Activated T-cell treated with anti-CD3 and anti-CD28 coated beads, Interleukin-2, amount 50 U/mL, for 72 hours (primary cell): ENCODE measurements at places on chromosomes 5 and 9.

DNA sequence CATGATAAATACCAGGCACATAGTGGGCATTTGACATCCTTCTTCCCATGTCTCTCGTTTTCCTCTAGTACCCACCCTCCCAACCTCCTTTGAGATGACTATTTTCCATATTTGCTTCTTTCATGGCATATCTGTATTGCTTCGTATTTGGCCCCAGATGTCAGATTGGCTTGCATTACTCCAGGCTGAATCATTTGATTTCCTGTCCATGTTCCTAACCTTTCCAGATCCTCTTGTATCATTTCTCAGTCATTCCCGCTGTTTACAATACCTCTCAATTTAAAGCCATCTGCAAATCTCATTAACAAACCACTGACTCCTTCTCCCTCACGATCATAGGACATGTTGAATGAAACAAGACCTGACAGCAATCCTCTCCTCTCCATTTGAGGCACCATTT lies 19.9 kb downstream of the MTX3 start:
- no peak for DNase-seq

- no peak for DNase-seq
Observed at GRCh38 chr5:31300501-31300900, 107.0 kb downstream of the CDH6 start.

DNA sequence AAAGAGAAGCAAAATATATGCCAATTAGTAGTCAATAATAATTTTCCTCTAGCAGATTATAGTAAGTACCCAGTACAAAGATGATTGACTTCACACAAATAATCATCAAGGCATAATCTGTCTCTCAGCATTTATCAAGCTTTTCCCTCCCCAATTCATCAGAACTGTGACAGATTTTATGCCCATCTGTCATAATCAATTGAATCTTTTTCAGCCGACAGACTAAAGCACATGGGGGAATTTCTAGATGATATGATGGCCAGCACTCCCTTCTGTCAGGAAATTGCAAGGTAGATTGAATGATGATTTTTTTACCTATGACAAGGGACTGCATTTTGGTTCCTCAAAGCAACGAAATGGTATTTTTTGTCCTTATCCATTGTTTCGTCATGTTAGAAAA lies 227.1 kb upstream of the CYLC2 start:
- DNase-seq: no peak

DNA sequence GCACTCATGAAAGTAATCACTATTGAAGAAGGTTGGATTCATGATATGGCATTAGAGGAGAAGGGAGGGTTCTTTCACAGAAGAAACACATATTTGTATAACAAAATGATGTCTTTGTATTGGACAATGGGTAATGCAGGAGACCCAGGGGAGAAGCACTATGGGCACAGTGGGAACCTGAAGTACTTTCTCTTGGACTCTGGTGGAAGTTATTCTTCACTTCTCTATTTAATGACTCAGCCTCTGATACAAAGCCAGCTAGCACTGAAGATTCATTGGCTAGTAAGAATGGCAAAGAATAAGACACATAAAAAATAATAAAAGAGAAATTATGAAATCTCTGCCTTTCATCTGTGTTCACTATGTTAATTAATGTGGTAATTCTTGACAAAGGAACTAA lies 149.9 kb upstream of the PRR16 start:
- DNase-seq: no peak

DNA sequence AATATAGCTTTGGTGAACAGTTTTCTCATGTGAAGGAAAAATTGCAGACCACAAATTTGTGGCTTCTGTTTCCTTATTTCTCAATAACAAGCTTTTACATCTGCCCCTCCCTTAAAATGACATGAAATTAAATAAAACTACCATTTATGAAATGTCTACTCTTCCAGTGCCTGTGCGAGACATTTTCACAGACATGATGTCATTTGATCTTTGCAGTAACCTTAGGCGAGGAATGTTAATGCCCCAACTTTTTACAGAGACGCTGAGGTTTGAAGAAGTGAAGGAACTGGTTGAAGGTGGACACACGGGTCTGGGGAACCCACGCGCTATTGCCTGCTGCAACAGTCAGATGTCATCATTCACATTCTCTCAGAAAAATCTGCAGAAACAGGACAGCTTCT lies 61.5 kb downstream of the OSTF1 start:
- no peak for DNase-seq

DNA sequence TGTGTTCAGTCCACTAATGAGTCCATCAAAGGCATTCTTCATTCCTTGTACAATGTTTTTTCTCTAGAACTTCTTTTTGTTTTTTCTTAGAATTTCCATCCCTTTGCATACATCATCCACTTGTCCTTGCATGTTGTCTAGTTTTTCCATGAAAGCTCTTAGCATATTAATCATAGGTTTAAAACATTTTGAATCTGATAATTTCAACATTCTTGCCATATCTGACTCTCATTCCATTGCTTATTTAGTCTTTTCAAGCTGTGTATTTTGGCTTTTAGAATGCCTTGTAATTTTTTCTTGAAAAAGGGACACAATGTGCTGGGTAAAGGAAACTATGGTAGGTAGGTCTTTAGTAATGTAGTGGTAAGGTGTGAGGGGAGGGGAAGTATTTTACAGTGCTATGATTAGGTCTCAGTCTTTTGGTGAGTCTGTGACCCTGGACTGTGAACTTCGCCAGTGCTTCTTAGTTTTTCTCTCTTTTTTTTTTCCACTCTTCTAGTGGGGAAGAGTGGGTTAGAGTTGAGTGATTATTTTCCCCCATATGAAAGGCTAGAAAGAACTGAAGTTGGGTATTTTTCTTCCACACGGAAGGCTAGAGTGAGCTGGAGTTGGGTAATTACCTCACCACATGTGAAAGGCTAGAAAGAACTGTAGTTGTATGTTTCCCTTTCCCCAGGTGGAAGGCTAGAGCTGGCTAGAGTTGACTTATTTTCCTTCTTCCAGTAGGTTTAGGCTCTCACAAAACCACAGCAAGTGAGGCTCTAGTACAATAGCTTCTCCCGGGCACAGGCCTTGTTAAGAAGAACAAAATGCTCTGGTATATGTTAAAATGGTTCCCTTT lies 172.1 kb downstream of the SNX18 start:
- DNase-seq: no peak

DNA sequence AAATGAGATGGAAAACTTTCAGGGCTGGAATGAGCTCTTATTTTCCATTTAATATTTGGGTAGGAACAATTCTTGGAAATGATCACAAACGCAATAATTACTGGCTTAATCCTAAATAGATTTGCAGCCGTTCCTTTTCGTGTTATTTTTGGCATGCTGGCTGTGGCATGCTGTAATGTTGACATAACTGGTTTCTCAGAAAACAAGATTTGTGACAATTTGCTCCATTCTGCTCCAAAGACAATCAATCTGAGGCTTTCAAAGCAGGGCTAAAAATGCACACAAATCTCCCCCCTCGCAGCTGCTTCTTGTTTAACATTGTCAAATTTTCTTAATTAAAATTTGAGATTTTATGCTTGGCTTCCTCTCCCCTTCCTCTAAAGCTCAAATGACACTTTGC lies 151.2 kb downstream of the TTC39B start:
- DNase-seq: no peak

- DNase-seq: no peak
Observed at GRCh38 chr5:137564398-137564961, 65.4 kb upstream of the SPOCK1 start.

DNA sequence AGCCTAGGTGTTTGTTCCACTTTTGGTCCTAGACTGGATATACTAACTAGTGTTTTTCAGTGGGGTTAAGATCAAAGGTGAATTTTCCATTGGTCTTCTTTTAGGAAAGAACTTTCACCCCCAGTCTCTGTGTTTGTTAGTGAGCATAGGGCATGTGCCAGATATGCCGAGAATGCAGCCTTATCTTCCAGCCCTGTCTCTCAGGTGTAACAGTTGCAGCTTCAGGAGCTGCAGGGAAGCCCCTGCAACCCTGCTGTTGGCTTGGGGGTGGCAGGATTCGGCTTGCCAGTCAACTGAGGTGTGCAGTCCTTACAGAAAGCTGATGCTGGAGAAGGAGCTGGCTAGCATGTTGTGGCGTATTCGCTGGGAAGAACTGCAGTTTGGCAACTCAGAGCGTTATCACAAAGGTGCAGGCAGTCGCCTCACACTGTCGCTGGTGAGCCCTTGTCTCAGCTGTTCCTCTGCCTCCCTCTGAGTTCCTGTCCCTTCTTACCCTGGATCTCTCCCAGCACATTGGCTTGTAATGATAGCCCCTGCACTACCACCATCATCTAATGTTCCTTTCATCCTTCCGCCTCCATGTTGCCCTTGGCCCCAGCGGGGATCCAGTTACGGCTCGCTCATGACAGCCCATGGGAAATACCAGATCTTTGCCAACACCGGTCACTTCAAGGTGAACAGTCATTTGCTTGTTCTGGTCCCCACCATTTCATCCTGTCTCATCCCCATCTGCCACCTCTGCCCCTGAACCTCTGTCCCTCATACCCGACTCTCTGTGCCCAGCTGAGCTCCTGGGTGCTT lies 10.1 kb downstream of the NPR2 start:
- no peak for DNase-seq

DNA sequence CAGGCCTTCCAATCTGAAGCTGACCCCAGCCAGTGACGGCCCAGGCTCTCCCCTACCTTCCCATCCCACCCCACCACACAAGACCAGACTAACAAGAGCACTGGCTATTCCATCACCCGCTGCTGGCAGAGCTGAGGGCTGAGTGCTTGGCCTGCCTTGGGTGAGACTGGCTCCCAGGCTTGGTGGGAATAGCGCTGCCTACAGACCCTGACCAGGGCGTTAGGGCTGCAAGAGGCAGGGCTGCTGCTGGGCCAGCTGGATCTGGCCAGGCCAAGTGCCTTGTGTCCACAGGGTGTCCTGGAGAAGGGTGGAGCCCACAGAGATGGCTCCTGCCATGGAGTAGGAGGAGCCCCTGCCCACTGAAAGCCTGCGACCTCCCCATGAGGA lies 31.6 kb upstream of the ANGPTL2 start:
- no peak for DNase-seq

GRCh38 chr9:89923961-89924504 lies 319.2 kb downstream of the GADD45G start:
- DNase-seq: peak; percentile 77

DNA sequence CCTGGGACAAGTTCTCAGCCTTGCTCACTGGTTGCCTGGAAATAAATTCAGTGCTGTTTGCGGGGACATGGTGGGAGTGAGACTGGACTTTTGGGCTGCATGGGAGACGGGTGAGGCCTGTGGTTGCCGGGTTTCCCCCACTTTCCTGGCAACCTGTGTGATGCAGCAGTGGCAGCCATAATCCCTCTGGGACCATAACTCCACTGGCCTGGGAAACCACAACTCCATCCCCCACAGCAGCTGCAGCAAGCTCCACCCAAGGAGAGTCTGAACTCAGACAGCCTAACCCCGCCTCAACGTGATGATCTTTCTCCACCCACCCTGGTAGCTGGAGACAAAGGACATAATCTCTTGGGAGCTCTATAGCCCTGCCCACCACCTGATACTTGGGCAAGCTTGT lies 349.9 kb downstream of the PIK3R1 start:
- no peak for DNase-seq

- DNase-seq: no peak
Observed at GRCh38 chr5:54725391-54726280, 208.1 kb downstream of the SNX18 start.

DNA sequence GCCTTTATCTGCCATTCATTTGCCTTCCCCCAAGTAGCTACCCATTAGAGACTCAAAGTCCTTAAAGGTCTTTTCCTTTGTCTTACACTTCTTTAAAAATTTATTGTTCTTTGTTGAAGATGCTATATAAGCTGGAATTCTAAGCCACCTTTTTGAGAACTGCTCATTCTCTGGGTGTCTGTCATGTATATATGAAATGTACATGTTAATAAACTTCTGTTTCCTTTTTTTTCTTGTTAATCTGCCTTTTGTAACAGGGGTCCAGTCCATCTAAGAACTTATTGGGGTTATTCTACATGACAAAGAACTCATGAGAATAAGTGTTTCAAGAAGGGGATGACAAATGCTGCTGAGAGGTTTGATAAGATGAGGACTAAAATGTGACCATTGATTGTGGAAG lies 41.5 kb downstream of the PCDHAC2 start:
- no peak for DNase-seq

- DNase-seq: no peak
Observed at GRCh38 chr5:178416919-178417318, 173.3 kb downstream of the COL23A1 start.

DNA sequence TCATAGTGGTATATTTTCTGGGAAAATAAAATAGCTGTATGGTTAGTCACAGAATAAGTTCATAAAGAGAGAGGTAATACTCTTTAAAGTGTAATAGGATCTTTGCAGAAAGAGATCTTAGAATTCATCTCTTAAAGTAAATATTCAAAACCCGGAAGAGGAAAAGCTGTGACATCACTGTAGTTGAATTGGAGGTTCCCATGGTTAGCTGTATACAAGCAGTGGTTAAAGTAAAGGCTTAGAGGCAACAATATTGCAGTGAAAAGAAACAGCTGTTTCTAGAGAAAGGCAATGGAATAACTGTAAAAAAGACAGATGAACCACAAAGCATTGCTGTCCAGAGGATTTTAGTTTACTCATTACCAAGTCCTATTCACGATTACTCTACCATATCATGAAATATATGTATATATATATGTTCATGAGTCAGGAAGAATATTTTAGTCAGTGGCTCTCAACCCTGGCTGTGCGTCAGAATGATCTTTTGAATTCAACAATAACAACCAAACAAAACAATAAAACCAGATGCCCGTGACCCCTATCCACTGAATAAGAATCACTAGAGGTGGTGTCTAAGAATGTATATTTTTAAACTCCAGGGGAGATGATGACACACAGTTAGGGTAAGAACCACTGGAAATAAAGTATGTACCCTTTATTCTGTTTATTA lies 4.7 kb downstream of the ERCC6L2 start:
- peak; percentile 6 for DNase-seq

DNA sequence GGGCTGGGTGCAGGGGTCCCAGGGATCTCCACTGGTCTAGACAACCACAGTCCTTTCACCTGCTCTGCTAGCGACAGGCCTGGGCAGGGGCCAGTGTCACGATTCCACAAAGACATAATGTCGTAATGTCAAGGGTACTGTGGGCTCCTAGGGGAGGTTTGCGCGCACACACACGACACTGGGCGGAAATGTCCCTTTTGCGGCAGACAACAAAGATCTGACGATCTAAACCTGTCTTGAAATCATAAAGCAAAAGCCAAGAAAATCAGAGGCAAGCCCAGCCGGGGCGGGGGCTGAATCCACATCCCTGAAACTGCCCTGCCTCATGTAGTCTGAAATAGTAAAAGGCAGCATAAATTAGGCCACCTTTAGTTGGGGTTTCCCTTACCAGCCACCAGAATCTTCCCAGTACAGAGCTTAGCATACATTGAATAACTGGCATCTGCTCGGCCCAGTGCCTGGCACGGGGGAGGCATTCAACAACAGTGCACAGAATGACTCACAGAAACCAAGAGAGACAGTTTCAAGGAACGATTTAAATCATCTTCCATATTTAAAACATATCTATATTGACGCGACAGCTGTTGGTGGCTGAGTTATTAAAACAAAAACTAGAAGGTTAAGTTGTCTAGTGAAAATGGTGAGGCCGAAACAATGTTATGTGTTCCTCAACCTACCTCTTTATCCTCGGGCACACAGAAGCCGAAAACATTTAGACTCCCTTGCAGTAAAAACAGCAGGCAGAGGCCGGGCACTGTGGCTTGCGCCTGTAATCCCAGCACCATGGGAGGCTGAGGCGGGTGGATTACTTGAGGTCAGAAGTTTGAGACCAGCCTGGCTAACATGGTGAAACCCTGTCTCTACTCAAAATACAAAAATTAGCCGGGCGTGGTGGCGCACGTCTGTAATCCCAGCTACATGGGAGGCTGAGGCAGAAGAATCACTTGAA lies 151.0 kb downstream of the MYO10 start:
- DNase-seq: peak; percentile 69

- DNase-seq: no peak
Observed at GRCh38 chr9:136181784-136182419, 23.0 kb downstream of the LHX3 start.
